ENCODE measurements at places on chromosomes 2 and 18.

- H3K4me1 ChIP-seq, result peaks cover 37% of the 10 kb centered on the region
- peak overlapping the region; percentile 94 for H3K27ac ChIP-seq
- peaks cover 1% of the 10 kb centered on the region for H3K27me3 ChIP-seq
- H3K36me3 ChIP-seq, result no peaks in the 10 kb centered on the region
- no peak for DNase-seq
- peak overlapping the region; percentile 64 for H3K4me3 ChIP-seq
Measured at GRCh38 chr2:108271691-108272253, 16.9 kb upstream of the SULT1C2 start.

GRCh38 chr18:3283908-3284307 lies 22.0 kb downstream of the MYL12B start:
- no peak overlapping the region for H3K27ac ChIP-seq
- H3K27me3 ChIP-seq, result no peaks in the 10 kb centered on the region
- peaks cover 2% of the 10 kb centered on the region for H3K36me3 ChIP-seq
- no peak overlapping the region for H3K4me3 ChIP-seq

DNA sequence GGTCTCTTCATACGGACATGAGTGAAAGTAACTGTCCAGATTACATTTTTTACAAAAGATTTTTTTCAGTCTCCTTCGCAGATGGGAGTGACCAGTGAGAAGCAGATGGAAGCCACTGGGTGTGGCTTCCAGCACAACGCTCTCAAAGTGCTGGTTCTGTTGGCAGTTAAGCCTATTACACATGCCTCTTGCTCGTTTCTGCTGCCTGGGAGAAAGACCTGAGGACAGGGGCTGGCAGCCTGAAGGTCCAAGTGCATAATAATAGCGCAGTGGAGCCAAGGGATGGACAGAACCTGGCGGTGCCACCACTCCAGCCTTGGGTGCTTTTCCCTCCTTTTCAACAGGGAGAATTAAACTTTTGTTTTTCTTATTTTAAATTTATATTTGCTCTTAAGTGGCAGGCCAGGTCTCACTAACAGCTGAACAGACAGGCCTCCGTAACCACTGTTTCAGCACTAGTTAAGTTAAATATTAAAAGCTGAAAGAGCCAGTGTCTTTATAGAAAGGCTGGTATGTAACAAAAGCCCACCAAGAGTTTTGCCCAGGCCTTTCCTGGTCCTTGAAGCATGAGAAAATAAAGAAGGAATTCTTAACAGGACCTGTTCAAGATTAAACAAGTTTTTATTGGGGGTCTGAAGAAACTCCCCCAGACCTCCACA lies 1.2 kb upstream of the SKA1 start:
- H3K4me3 ChIP-seq, result peak overlapping the region; percentile 78
- peaks cover 12% of the 10 kb centered on the region for H3K4me1 ChIP-seq
- no peak for DNase-seq

- DNase-seq, result no peak
- H3K27ac ChIP-seq, result peak overlapping the region; percentile 6
- peaks cover 20% of the 10 kb centered on the region for H3K4me1 ChIP-seq
- no peaks in the 10 kb centered on the region for H3K27me3 ChIP-seq
- no peak overlapping the region for H3K4me3 ChIP-seq
Measured at GRCh38 chr2:32825291-32825712, 121.5 kb upstream of the LTBP1 start.

- H3K27me3 ChIP-seq, result no peaks in the 10 kb centered on the region
- no peaks in the 10 kb centered on the region for H3K4me1 ChIP-seq
- no peak overlapping the region for H3K27ac ChIP-seq
- no peak for DNase-seq
- H3K36me3 ChIP-seq, result no peaks in the 10 kb centered on the region
Measured at GRCh38 chr2:216404010-216404618, 8.2 kb upstream of the SMARCAL1 start.

GRCh38 chr2:226300196-226300886 lies 499.3 kb downstream of the IRS1 start:
- H3K27me3 ChIP-seq, result no peaks in the 10 kb centered on the region
- H3K4me1 ChIP-seq, result no peaks in the 10 kb centered on the region
- DNase-seq, result no peak
- H3K4me3 ChIP-seq, result no peak overlapping the region
- no peaks in the 10 kb centered on the region for H3K36me3 ChIP-seq

All from osteocyte (in vitro differentiated cells).